Activated naive CD8-positive, alpha-beta T cell treated with anti-CD3 and anti-CD28 coated beads, Interleukin-2, amount 50 U/mL, for 16 hours (primary cell): ENCODE measurements at places on chromosomes 5 and 9.
A peak's percentile ranks its signal among the peaks of the same experiment; 100 is the strongest.

GRCh38 chr5:4275232-4275631 is 679.6 kb downstream of the IRX1 start:
- no peak for DNase-seq

GRCh38 chr9:109953300-109953699 is 173.3 kb downstream of the PALM2AKAP2 start:
- no peak for DNase-seq

DNA sequence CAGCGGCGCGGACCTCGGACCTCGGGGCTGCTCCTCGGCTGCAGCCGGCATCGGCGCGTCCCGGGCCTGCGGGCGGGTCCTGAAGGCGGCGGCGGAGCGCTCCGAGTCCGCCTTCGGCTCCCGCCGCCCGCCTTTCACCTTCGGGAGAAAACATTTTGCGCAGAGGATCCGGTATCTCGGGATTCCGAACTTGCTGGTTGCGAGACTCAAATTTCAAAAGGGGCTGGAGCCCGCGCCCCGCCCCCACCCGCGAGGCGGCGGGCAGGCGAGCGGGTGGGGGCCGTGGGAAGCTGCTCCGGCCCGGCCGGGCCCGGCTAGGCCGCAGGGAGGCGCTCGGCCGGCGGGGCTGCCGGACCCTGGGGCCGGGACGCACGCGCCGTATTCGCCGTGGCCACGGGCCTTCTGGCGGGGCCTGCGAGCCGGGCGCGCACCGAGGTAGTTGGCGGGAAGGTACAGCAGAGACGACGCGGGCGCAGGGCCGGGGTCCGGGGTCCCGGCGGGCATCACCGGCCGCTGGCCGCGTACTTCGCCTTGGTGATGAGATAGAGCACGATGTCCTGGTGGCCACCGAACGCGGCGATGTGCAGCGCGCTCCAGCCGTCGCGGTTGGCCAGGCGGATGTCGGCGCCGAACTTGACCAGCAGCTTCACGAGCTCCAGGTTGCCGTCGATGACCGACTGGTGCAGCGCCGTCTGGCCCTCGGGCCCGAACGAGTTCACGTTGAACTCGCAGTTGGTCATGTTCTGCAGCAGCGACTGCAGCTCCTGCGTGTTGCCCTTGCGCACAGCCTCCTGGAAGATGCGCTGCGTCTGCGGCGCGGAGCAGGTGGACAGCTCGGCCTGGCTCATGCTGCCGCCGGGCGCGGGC is 757 bp downstream of the NRARP start:
- DNase-seq: no peak

DNA sequence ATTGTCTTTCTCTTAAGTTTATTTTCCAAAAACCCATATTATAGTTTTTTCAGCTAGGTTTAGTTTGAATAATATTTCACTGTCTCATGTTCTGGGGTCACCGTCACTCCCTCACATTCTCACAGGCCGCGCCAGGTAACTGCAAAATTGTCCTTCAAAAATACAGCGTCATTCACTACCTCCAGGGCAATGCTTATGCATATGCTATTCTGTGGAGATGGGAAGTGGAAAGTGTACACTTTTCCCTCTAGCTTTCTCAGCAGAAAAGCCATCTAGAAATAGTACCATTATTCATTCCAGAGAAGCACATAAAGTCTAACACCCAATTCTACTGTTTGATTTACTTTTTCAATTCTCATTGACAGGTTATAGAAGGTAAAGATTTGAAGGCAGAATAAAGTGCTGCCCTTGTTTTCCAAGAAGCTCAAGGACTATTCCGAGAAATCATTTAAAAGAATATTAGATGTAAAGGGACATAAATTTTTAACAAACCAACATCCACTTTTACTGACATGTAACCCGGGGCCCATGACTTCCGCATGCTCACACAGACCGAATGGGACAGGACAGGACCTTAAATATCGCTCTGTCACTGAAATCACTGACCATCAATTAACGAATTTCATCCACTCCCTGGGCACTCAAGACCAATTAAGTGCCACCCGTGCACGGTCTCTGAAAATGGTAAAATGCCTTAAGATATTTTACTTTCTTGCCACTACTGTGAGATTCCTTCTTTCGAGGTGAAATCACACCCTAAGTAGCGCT is 720 bp downstream of the NUDT12 start:
- no peak for DNase-seq

GRCh38 chr5:132526974-132527564 is 16.3 kb downstream of the IL5 start:
- DNase-seq: no peak

DNA sequence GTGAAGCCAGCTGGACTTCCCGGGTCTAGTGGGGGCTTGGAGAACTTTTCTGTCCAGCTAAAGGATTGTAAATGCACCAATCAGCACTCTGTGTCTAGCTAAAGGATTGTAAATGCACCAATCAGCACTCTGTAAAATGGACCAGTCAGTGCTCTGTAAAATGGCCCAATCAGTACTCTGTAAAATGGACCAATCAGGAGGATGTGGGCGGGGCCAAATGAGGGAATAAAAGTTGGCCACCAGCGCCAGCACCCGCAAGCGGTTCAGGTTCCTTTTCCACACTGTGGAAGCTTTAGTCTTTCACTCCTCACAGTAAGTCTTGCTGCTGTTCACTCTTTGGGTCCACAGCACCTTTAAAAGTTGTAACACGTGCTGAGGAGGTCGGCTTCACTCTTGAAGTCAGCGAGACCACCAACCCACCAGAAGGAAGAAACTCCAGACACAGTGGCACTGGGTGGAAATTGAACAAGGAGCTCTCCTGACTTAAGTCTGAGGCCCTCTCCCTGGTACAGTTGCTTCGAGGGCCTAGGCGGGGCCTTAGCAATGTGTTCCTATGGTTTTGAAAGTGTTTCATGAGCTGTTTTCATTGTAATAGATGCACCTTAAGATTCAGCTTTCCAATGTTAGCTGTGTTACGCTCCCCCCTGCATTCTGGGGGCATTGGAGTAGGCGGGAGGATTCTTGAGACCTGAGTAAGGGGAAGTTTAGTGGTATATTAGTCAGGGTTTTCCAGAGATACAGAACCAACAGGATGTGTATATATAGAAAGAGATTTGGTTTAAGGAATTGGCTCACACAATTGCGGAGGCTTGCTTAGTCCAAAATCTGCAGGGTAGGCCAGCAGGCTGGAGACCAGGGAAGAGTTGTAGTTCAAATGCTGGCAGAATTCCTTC is 21.5 kb upstream of the MYO10 start:
- DNase-seq: no peak

DNA sequence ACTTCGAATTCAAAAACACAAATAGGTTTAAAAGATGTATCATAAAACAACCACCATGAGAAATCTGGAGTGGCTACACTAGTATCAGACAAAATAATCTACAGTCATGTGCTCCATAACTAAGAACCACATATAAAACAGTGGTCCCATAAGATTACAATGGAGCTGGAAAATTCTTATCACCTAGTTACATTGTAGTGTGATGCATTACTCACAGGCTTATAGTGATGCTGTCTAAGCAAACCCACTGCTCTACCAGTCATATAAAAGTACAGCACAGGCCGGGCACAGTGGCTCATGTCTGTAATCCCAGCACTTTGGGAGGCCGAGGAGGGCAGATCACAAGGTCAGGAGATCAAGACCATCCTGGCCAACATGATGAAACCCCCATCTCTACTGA is 160.1 kb downstream of the ROR2 start:
- no peak for DNase-seq

- peak; percentile 44 for DNase-seq
Measured at GRCh38 chr9:89483592-89484474, 14.1 kb downstream of the SEMA4D start.

GRCh38 chr5:1063661-1064382 is 48.0 kb downstream of the SLC12A7 start:
- DNase-seq: no peak

DNA sequence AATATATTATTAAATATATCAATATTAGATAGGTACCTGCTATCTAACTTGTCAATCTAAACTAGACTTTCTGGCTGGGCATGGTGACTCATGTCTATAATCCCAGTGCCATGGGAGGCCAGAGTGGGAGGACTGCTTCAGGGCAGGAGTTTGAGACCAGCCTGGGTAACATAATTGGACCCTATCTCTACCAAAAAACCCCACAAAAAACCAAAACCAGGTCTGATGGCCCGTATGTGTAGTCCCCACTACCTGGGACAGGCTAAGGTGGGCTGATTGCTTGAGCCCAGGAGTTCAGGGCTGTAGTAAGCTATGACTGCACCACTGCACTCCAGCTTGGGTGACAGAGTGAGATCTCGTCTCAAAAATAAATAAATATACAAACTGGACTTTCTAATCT is 55.0 kb downstream of the PJA2 start:
- DNase-seq: no peak

DNA sequence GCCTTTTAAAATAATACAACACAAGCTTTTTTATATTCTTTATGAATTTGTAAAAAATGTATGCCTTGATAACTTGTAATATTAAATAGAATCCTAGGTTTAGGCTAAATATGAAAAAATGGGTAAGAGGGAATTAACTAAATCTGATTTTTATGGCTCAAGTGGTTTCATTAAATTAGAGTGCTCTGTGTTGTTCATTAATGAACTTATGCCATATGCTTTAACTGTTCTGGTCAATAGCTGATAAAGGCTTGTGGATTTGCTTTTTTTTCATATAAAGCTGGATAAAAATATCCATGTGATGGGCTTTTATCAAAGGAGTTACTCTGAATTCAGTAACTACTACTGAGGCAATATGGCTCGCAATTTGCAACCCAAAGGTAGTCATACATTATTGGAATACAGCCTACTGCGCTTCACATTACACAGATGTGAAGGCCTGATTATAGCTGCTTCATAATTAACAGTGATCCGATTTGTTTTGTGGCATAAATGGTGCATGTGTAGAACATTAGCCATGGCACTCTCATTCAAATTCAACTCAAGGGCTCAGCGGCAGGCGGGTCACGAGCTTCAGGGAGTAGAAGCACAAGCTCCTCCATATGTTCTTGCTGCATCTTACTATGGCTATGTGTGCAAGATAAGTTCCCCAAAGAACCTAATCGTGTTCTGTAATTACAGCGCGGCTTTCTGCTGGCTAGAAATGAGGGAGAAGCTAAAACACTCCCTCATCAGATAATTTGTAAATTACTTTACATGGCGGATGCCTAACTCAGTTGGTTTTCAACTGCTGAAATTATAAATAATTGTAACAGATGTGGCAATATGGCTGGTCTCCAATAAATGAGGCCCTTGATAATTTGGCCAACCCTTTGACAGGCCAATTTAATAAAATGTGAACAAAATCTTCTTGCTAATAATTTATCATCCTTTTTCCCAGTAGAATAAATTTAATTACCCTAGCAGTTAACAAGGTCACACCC is 188.3 kb downstream of the CNTLN start:
- no peak for DNase-seq

DNA sequence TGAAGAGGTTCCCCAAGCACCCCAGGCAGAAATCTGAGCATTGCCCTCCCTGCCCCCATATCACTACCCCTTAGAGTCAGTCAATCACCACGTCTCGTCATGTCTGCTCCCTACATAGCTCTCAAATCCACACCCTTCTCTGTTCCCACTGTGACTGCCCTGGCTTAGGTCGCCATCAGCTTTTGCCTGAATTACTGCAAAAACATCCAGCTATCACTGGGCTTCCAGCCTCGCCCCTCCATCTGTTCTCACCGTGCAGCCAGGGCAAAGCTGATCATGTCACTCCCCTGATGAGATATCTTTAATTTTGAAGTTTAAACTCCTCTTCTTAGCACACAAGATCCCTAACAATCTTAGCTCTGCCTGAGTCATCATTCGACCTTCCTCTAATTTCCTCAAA is 89.6 kb upstream of the TBC1D2 start:
- DNase-seq: no peak

DNA sequence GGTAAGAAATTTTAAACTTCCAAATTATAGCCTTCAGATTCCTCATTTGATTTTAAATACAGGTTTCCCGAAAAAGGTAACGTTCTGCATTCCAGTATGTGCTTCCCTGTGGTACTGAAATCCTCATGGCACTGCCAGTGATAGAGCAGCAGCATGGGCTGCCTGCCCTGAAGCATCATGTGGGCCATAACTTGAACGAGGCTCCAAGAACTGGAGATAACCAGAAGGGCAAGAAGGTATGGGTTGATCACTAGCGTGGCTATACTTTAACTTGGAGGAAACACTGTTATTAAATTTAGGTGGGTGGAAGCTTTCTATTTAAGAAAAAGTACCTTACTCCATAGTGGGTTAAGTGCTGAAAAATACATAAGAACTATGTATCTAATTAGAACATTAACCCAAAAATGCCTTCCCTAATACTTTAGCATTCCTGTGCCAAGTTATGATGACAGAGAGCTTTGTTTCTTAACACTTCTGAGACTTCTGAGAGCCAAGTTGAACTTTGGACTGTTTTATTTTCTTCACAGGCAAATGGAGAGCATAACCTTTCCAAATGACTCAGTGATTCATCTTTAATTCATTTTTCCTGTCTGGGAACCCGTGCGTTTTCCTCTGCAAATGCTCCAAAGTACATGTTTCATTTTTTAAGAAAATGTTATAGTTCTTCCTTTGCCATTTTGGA is 191.5 kb upstream of the GNA14 start:
- DNase-seq: no peak

- no peak for DNase-seq
Measured at GRCh38 chr5:118902656-118903438, 85.5 kb downstream of the DTWD2 start.

- DNase-seq: no peak
Measured at GRCh38 chr5:6360323-6361072, 17.8 kb downstream of the MED10 start.

GRCh38 chr9:135156525-135157510 is 69.3 kb downstream of the OLFM1 start:
- DNase-seq: no peak

- no peak for DNase-seq
Measured at GRCh38 chr5:120446901-120447300, 17.2 kb upstream of the PRR16 start.

- DNase-seq: no peak
Measured at GRCh38 chr9:123131258-123131657, 97.8 kb downstream of the GPR21 start.

DNA sequence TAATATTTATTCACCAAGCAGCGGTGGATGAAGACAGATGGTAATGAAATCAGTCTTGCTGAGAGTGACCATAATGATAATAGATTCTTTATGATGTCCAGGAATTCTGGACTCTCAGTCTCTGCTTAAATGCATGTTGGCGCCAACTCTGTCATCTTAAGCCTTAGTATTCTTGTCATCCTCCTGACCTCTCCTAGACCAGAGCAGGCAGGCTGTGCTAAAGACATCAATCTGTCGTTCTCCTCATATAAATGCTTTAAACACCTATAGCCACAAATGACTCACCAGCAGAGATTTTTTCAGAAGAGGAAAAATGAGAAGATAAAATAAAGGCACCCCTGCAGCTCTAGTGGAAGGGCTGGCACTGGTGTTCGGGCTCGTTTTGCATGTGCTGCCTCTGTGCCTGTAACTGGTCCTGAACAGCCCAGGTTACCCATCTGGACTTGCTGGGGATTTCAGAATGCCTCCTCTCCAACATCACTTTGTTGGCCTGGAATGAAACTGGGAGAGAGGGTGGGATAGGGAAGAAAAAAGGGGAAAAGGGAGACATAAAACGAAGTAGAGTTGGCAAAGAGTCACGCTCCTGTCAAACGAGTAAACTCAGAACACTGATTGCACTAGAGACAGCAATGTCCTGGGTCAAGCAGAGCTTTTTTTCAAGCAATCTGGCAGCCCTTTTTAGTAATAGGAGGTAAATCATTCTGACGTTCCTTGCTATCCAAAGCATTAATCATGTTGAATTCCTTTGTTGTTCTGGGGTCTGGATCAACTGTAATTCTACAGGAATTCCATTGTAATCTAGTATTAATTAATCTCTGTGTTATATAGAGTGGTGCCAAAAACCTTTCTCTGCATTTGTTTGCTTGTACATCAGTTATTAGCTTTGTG is 195.5 kb upstream of the CLINT1 start:
- no peak for DNase-seq
